ENCODE measurements at places on chromosomes 11 and 22. TPM values are rescaled to one million over a fixed set of nuclear protein-coding genes. Genes with fewer than 3 reads are reported as not detected.
A peak's percentile ranks its signal among the peaks of the same experiment; 100 is the strongest.

The NXPE1 gene
- total RNA-seq, result not detected

The DBX1 gene
- 0.14 TPM for total RNA-seq

The PRG2 gene
- total RNA-seq, result not detected

The MMP12 gene
- not detected for total RNA-seq

GRCh38 chr11:124465368-124465767 lies 19.9 kb upstream of the OR8B8 start:
- no peaks in the 10 kb centered on the region for H3K4me1 ChIP-seq
- H3K27me3 ChIP-seq, result no peaks in the 10 kb centered on the region
- no peak overlapping the region for H3K4me3 ChIP-seq
- no peaks in the 10 kb centered on the region for H3K36me3 ChIP-seq
- no peak for DNase-seq

DNA sequence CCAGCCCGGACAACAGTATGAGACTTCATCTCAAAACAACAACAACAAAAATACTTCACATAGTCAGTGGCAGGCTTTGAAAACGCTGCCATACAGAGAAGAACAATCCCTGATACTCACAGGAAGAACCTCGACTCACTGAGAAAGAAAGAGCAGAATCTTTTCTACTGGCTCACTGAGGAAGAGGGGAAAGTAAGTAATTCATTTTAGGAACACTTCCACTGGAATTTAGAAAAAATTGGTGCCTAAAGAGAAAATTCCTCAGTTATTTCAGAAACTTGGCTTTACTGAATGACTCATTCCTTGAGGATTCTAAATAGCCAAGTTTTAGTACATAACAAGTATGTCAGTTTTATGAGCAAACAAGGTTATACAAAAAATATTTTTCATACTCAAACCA lies 12.3 kb downstream of the NARS2 start:
- H3K36me3 ChIP-seq, result peaks cover 27% of the 10 kb centered on the region
- peaks cover 42% of the 10 kb centered on the region for H3K4me1 ChIP-seq
- H3K27ac ChIP-seq, result peak overlapping the region; percentile 84

DNA sequence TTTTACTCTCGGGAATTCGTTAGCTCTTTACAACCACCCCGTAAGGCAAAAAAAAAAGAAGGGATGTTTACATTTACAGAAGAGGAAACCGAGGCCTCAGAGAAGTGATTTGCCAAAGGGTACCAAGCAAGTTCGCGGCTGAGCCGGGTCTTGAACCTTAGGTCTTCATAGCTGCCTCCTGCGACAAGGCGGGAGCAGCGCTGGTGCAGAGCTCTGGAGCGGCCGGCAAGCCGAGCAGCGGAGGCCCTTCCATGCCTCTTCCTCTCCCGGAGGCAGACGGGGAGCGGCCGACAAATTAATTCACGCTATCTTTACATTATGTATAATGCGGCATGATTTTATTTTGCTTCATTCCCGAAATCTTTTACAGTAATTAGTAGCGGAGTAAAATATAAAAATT lies 536.3 kb downstream of the INSC start:
- peak overlapping the region; percentile 47 for H3K4me3 ChIP-seq
- no peak overlapping the region for H3K27ac ChIP-seq
- H3K4me1 ChIP-seq, result peaks cover 22% of the 10 kb centered on the region
- H3K27me3 ChIP-seq, result no peaks in the 10 kb centered on the region

DNA sequence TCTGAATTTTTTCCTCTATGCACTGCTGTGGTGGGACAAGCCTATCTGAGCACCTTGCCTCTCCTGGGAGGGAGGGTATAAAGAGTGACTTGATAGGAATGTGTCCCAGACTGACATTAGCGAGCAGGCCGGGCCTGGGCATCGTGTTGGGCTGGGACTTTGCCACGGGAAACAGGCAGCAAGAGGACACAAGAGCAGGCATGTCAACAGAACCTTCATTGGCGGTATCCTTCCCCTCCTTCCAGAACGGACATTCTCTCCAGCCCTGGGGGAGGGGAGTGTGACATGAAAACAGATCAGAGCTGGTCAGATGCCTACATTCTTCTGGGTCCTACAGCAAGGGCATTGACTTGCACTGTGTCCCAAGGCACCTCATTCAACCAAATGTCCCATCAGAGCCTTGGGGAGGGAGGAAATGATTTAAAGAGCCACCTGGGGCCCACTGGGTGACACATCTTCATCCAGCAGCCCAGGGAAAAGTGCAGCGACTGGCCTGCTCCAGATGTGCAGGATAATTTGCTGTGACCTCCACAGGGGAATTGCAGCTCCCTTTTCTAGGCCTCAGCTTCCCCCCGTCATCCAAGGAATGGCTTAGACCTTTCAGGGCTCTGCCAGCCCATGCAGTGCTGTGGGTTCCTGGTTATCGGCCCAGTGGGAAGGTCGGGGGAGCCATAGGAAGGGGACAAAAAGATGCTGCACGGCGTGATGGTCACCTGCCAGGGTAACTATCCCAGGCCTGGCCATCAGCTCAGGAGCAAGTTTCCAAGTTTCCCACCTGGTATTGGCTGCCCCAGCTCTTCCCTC lies 21.8 kb upstream of the UVRAG start:
- no peak for DNase-seq
- no peak overlapping the region for H3K27ac ChIP-seq
- no peaks in the 10 kb centered on the region for H3K4me1 ChIP-seq
- H3K4me3 ChIP-seq, result no peak overlapping the region

- H3K4me3 ChIP-seq, result no peak overlapping the region
- no peaks in the 10 kb centered on the region for H3K4me1 ChIP-seq
- H3K27ac ChIP-seq, result no peak overlapping the region
- DNase-seq, result no peak
- H3K36me3 ChIP-seq, result no peaks in the 10 kb centered on the region
These were observed 60.3 kb downstream of the NELL1 start for GRCh38 chr11:20729597-20730105.

- no peaks in the 10 kb centered on the region for H3K36me3 ChIP-seq
- H3K27me3 ChIP-seq, result no peaks in the 10 kb centered on the region
- H3K27ac ChIP-seq, result no peak overlapping the region
- no peak for DNase-seq
These were observed 154.7 kb downstream of the C11orf91 start for GRCh38 chr11:33545931-33546330.

DNA sequence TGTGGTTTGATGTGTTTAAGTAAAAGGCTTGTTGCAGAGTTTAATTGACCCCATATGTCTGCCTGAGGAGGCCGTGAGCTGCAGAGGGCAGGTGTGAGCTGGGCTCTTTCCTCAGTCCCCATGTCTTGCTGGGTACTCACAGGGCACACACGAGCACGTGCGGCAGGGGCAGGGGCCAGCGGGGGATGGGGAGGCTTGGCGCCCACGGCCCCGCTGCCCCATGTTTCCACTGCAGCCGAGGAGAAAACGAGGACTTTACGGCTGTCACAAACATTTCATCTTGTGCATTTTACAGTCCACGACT lies 24.7 kb upstream of the CCDC188 start:
- H3K4me3 ChIP-seq, result no peak overlapping the region
- no peak for DNase-seq
- H3K27me3 ChIP-seq, result no peaks in the 10 kb centered on the region
- H3K36me3 ChIP-seq, result no peaks in the 10 kb centered on the region
- H3K4me1 ChIP-seq, result no peaks in the 10 kb centered on the region
- H3K27ac ChIP-seq, result no peak overlapping the region

- H3K4me1 ChIP-seq, result no peaks in the 10 kb centered on the region
- no peaks in the 10 kb centered on the region for H3K27me3 ChIP-seq
- no peak for DNase-seq
- H3K4me3 ChIP-seq, result no peak overlapping the region
These were observed 32.2 kb upstream of the DMC1 start for GRCh38 chr22:38602166-38602565.

GRCh38 chr11:128501632-128502549 lies 85.5 kb downstream of the ETS1 start:
- no peaks in the 10 kb centered on the region for H3K36me3 ChIP-seq
- H3K4me1 ChIP-seq, result peaks cover 52% of the 10 kb centered on the region
- no peak overlapping the region for H3K27ac ChIP-seq
- DNase-seq, result no peak
- no peak overlapping the region for H3K4me3 ChIP-seq

- H3K27ac ChIP-seq, result no peak overlapping the region
- H3K36me3 ChIP-seq, result peaks cover 32% of the 10 kb centered on the region
These were observed 27.2 kb downstream of the IGSF9B start for GRCh38 chr11:133929401-133930052.

GRCh38 chr22:32576553-32577253 lies 102.1 kb downstream of the FBXO7 start:
- no peak overlapping the region for H3K4me3 ChIP-seq
- no peak for DNase-seq
- peaks cover 15% of the 10 kb centered on the region for H3K27me3 ChIP-seq

Data from WTC11 (cell line).